Lung microvascular endothelial cell (primary cell): ENCODE measurements at places on chromosomes 3 and 15.

DNA sequence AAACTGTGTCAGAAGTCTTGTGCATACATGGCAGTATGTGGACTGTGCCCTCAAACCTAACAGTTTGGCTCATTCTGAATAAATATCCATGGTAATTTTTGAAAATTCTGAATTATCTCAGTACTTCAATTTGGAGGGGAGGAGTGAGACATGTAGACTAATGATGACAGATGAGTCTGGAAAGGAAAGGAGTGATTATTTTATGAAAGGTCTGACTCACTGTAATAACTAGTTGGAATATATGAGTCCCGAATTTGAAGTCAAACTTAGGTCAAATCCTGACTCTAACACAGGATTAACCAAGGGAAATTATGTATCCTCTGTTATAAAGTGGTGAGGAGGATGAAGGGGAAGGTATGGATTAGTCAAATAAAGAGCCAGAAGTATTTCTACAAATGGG, 38.6 kb downstream of the SUCNR1 start:
- peak; percentile 88 for DNase-seq

- DNase-seq: peak; percentile 5
Measured at GRCh38 chr3:173467501-173467900, 70.0 kb downstream of the NLGN1 start.

- DNase-seq: peak; percentile 67
Measured at GRCh38 chr3:7305561-7305960, 444.6 kb downstream of the GRM7 start.

- no peak for DNase-seq
Measured at GRCh38 chr3:113097960-113098447, 107.2 kb downstream of the GTPBP8 start.

- DNase-seq: peak; percentile 69
Measured at GRCh38 chr15:44662478-44663409, 718 bp downstream of the SPG11 start.

GRCh38 chr3:32309654-32310242, 71.3 kb downstream of the CMTM8 start:
- DNase-seq: no peak

DNA sequence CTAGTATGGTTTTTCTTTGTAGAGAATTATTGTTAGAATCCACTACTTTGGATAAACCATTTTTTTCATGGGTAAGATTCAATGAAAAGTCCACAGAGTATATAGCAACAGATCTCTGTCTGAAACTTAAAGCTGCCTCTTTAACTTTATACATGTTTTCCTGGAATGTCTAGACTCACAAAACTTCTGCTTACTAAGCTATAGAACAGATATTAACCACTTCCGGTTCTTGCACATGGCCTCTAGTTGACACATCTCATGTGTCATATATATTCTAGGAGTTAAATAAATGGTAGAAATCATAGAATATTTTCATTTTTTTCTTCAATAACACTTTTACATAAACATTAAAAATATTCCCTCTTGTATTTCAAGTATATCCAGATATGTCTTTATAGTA, 1693.9 kb downstream of the SI start:
- no peak for DNase-seq

DNA sequence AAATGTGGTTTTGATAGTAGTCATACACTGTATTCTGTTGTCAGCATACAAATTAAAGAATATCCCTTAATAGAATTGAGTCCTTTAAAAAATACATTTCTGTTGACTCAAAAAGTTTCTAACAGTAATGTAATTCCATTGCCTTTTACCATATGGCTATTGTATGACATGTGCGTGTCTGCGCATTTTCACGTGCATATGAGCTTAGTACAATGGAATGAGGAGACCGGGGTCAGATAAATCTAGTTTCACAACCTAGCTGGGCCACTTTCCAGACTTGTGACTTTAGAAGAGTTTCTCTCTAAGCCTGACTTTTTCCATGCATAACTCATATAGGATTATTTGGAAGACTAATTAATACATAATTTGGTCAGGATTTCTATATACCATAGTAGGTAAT, 38.7 kb downstream of the ZBTB38 start:
- peak; percentile 66 for DNase-seq

GRCh38 chr3:64730681-64731080, 42.9 kb upstream of the ADAMTS9 start:
- DNase-seq: no peak

DNA sequence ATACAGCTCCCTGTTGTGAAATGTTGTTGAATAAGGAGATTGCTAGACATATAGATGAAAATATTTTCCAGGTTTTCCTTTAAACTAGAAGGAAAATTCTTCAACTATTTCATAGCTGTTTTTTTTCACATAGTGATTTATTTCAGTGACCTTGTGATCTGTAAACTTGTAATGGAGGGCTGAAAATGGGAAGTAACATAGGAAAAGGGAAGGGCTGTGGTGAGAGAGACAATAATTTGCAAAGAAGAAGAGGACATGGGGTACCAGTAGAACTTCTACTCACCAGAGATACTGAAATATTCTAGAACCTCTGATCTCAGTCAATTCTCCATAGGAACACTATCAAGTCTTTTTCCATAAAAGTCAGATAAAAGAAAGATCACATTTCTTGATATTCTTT, 60.4 kb downstream of the PLS1 start:
- DNase-seq: no peak

DNA sequence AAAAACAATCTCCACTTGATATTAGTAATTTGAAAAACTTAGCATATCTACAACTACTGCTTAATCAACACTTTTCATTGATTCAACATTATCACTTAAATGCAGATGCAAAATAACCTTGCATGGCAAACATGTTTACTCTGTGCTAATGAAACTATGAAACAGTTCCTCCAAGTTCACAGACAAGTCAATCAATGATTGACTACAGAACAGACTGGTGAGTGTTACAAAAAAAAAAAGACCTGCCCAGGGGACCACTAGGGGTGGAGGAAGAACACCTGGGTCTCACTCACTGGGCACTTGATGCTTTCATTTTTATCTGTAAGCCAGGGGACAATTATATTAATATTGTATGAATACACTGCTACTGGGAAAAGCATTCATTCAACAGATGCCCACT, 4.3 kb upstream of the NR2C2 start:
- no peak for DNase-seq

GRCh38 chr3:72175296-72175858, 390.4 kb upstream of the PROK2 start:
- no peak for DNase-seq

DNA sequence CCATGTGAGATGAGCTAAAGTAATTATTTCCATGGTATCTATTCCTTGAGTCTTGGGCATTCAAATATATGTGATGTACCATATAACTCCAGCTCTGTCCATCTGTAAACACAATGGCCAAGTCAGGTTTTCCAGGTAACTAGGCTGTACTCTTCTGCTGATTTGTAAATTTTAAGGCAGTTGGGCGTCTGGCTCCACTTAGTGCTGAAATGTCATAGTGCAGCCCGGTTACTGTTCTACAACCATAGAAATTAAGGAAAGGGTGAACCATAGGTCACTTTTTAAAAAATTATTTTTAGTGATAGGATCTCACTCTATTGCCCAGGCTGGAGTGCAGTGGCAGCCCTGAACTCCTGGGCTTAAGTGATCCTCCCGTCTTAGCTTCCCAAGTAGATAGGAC, 44.7 kb upstream of the GOLM2 start:
- no peak for DNase-seq

DNA sequence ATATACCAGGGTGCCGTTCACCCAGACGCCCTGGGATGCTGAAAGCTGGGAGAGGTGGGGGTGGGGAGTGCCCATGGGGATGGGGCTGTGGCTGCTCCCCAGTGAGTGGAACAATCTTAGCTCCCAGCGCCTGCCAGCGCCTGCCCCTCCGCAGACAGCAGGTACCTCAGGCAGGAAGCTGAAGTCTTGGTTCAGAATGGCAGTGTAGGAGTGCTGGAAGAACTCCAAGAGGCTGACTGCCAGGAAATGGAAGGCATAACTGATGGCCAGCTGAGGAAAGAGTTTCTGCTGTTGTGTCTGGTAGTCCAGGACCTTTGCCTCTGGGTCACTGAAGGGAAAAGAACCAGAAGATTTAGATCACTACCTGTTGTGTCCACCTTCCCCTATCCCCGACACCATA, 8.4 kb downstream of the ACOX2 start:
- peak; percentile 73 for DNase-seq

- DNase-seq: no peak
Measured at GRCh38 chr3:133442518-133442917, 42.7 kb downstream of the BFSP2 start.

- DNase-seq: no peak
Measured at GRCh38 chr3:183013856-183014255, 33.5 kb upstream of the DCUN1D1 start.

DNA sequence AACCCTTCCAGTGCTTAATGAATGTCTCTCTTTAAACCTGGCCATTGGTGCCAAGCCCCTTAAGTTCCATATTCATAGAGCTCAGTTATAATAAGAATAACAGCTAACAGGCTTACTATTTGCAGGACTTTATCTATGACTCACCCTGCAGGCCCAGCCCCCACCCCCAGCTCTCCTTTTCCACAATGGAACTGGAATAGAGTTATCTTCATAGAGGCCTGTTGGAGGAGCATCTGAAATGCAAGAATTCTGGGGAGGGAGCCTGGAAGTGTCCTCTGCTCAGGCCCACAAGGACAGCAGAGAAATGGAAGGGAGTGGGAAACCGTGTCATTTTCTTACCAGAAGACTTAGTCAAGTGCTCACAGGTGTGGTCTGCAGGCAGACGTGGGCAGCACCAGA, 52.8 kb downstream of the SEMA5B start:
- DNase-seq: peak; percentile 4

DNA sequence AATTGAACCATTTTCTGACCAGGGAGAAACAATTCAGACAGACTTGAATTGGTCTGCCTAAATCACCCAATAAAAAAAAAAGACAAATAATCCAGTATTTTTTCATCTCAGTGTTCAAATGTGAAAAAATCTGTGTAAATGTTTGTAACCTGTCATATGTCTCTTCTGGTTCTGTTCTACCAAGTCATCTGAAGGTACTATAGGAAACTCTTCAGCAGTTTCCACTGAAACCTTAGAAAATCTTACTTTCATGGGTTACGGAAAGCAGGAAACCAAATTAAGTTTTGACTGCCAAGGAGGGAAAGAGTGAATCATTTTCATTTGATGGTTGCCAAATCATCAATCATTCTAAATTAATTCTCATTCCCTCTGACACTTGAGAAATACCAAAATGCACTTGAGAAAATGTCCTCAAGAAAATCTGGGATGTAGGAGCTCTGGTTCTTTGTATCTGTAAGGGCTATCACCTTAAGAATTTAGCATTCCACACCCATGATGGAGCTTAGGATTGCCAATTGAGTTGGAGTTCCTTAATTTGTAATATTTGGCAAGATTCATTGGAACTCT, 278.2 kb upstream of the KCNH8 start:
- DNase-seq: no peak

DNA sequence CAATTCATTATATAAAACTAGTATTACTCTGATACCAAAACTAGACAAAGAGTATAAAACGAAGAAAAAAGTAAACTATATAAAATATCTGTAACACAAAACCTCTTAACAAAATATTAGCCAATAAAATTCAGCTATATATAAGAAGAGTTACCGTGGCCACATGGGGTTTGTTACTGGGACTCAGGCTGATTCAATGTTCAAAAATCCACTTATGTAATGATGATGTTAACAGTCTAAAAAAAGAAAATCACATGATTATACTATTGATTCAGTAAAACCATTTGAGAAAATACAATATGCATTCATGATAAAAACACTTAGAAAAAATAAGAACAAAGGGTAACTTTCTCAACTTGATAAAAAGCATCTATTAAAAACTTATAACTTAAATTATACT, 18.3 kb downstream of the P2RY1 start:
- no peak for DNase-seq

GRCh38 chr15:70466895-70467529, 296.3 kb downstream of the UACA start:
- peak; percentile 62 for DNase-seq

- no peak for DNase-seq
Measured at GRCh38 chr3:56704706-56705105, 21.6 kb upstream of the TASOR start.

DNA sequence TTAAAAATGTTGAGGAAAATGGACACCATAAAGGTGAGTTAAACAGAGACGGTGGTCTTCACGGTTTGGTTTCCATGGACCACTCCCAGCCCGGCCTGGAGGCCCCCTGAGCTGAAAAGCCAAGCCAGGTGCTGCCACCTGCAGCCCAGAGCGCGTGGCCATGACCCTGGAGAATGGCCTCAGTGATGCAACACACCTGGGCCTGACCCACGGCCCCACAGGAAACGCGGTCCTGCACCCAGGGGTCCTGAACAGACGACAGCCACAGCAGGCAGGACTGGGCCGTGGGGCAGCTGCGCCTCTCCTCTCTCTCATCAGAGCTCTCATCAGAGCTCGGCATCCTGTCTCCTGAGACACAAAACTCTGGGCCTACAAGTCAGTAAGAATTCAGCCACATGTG, 64.1 kb downstream of the NIPA2 start:
- no peak for DNase-seq

DNA sequence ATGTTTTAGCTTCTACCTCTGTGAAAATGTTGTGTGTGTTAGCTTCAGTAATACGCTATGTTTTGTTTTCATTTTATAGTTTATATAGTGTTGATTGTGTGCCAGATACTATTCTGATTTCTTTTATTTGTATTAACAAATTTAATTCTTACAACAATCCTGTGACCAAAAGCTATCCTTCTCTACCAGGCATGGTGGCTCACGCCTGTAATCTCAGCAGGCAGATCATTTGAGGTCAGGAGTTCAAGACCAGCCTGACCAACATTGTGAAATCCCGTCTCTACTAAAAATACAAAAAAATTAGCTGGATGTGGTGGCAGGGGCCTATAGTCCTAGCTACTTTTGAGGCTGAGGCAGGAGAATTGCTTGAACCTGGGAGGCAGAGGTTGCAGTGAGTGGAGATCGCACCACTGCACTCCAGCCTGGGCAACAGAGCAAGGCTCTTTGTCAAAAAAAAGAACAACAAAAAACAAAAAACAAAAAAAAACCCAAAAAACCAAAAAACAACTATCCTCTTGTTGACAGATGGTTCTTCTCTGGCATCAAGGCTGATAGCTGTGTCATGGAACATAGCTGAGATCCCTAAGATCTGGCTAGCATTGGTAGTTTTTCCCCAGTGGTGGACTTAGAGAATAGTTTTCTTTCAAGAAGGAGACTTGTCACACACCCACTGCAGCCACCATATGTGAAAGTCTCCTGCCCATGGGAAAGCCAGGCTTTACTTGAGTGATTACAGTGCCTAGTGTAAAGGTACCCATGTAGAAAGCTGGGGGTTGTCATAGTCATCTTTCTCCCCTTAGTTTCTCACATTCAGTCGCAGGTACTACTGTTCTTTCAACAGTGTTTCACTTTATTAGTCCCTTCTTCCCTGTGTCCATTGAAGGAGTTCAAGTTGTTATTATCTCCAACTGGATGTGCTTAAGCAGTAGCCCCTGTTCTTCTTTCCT, 116.5 kb downstream of the UBE2E2 start:
- no peak for DNase-seq
